ENCODE measurements at places on chromosomes 12 and 14. TPM values are rescaled to one million over a fixed set of nuclear protein-coding genes. Genes with fewer than 3 reads are reported as not detected.

- DNase-seq = peak; percentile 57
Measured at GRCh38 chr14:89422181-89422951, 5.3 kb upstream of the FOXN3 start.

GRCh38 chr12:23803540-23803939, 145.9 kb downstream of the SOX5 start:
- DNase-seq = no peak

Gene ANKRD33
- not detected for total RNA-seq

Gene MORN3
- 0.63 TPM for total RNA-seq

GRCh38 chr14:98028162-98028561, 1231.0 kb downstream of the VRK1 start:
- no peak for DNase-seq

Gene SLC6A15
- total RNA-seq = 8.9 TPM

GRCh38 chr14:76612654-76613053, 148.6 kb upstream of the VASH1 start:
- DNase-seq = no peak

GRCh38 chr14:91906374-91906773, 39.0 kb upstream of the TC2N start:
- DNase-seq = no peak

- DNase-seq = no peak
Measured at GRCh38 chr12:90897316-90897715, 57.7 kb downstream of the CCER1 start.

Gene KLHDC1
- 12.8 TPM for total RNA-seq

DNA sequence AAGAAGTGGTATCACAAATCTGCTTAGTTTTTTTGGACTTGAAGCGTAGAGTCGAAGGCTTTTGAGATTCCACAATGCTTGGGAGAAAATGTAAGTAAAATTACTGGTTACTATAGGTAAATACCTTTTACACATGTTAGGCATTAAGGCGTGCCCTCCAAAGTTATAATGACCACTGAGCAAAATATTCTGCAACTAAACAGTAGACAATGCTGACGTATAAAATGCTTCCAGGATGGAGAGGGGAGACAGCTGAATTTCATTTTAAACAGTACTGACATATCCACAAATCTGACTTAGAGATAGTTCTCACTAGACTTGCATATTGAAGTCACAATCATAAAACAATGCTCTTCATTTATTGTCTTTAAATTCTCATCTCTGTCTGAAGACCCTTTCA, 144.5 kb upstream of the DCN start:
- DNase-seq = peak; percentile 44

Gene ERP27
- total RNA-seq = not detected

Gene GPR137C
- 0.49 TPM for total RNA-seq

Gene OR6C2
- total RNA-seq = not detected

Gene CCDC88C
- not detected for total RNA-seq

DNA sequence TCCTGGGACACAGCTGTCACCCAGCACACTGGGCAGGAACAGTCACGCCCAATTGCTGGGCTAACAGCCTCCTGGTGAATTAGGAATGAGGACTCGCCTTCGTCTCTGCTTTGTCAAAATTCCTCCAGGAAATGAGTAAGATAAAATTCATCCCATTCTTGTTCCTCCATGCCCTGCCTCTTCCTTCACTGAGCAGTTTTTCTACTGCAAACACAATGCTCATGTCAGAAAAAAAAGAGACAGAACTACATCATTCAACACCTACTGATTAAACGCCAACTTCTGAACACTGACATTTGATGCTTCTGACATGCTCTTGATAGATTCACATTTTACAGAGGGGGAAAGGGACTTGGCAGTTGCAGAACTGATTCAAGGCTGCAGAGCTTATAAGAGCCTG, 37.5 kb upstream of the DTX1 start:
- DNase-seq = peak; percentile 51

DNA sequence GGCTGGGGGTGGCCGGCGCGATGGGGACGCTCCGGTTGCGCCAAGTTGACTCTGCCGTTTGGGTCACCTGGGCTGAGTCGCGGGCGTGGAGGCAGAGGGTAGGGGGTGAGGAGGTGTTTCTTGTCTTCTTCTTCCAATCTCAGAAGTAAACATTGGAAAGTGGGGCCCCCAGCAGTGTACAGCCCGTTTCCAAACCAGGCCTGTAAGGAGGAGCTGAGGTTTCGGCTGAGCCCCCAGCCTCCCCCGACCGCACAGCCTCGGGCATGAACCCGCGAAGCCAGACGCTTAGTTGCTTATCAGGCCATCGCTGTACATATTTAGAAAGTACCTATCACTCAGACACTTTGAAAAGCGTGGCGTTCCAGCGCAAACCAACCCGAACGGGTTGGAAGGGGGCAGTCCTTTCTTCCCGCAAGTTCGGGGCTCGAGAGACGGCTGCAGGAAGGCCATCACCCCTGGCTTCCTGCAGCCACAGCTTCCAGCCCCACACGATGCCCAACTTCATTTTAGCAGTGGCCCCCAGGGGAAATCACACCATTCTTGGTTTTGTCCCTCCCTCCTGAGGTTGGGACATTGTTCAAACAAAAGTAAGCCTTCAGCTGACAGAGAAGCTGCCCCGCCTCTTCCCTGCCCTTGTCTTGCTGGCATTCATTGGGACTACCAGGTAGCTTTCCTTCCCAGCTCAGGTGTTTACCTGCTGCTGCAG, 164.1 kb downstream of the ZFP36L1 start:
- DNase-seq = no peak

GRCh38 chr14:52073251-52073650, 4.4 kb upstream of the NID2 start:
- DNase-seq = no peak

DNA sequence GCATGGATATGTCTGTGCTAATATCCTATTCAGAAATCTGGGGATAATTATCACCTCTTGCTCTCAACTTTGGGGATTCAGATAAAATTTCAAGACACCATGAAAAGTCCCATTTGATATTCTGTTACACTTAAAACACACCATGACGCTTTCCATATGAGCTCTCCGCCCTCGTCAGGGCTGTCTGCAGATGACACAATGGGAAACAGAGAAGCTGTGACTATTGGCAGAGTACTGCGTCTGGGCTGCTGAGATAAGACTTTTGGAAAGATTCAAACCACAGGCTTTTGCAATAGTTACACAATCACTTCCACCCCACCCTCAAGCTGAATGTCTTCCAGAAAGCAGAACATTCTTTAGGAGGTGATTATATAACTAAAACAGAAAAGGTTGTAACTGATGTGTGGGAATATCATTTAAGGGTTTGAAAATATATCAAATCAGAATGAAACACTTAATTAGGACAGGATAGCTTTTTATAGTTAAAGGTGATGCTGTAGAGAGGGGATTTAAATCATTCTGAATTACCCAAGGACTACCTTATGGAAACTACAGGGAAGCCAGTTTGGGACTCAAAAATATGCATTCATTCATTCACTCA, 75.3 kb upstream of the TMPO start:
- peak; percentile 99 for DNase-seq

GRCh38 chr12:64582862-64583261, 27.4 kb upstream of the RASSF3 start:
- no peak for DNase-seq

GRCh38 chr12:27193854-27194544, 50.1 kb upstream of the STK38L start:
- peak; percentile 85 for DNase-seq
